Stimulated activated CD8-positive, alpha-beta memory T cell treated with anti-CD3 and anti-CD28 coated beads, Interleukin-7, amount 100 ng/mL, for 1 hour (primary cell): ENCODE measurements at places on chromosomes 16 and 17.

DNA sequence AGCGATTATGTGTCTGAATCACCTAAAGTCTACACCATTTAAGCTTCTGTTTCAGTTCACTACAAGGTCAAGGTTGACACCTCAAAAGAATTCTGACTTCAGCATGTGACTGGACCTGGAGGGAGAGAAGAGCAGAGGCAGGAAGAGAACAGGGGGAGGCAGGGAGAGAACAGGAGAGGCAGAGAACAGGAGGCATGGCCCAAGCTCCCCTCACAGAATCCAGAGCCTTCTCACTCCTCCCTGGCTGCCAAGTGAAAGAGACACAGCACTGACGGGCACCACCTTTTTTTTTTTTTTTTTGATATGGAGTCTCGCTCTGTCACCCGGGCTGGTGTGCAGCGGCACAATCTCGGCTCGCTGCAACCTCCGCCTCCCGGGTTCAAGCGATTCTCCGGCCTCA, 11.4 kb downstream of the GGA2 start:
- DNase-seq, result no peak

DNA sequence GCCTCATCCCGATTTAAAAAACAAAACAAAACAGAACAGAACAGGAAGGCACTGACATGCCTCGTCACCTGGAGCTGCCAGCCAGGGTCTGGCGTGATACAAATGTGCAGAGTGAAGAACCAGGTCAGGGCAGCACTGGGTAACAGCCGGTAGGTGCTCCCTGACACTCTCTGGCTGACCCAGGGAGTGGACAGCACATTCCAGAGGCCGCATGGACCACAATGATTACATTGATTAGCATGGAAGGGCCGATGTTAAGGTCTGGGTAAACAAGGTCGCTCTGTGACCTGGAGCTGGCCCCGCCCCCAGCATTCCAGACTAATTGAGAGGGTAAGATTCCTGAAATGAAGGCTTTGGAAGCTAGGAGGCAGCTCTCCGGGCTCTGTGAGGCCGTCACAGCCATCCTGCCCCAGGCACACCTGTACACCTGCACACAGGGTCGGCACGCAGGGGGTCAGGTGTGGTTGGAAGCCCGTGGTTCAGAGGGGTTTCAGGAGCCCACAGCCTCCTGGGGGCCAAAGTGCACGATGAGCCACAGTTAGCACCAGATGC, 21.4 kb downstream of the PIEZO1 start:
- no peak for DNase-seq

DNA sequence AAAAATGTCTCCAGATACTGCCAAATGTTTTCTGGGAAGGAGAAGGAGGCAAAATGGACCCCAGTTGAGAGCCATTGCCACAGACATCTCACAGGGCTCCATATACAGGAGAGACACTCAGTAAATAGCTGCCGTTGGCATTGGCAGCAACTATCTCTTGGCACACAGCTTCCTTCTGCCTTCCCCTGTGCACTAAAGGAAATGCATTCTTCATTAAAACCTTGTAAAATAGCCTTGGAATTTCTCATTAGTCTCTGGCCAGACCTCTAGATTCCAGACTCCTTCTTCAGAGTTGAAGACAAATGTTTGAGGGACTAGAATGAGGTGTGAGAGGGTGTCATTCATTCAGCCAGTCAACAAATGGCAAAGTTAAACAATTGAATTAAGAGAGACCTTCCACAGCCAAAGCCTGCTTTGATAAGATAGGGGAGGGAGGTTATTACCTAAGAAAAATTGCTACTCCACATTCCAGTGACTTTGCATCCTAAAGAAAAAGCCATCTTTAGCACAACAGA, 223.9 kb upstream of the HS3ST3A1 start:
- DNase-seq, result no peak

- no peak for DNase-seq
These were observed 108.9 kb upstream of the IRX5 start for GRCh38 chr16:54821731-54822130.

DNA sequence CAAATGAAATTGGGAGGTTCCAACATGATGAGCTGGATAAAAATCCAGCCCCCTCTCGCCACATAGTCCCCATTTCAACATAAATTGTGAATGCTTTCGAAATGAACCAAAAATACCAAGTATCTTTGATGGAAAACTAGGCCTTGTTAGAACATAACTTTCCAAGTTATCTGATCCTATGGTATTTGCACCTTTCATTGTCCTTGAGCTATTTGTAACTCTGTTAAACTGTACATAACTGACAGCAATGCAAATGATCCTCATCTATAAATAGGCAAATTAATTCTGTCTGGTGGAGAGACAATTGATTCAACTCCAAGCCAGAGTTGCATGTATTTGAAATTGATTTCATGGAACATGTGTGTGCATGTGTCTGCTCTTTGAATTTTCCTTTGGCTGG, 18.2 kb downstream of the CMTM4 start:
- DNase-seq, result no peak

- no peak for DNase-seq
These were observed 12.2 kb upstream of the C16orf54 start for GRCh38 chr16:29757950-29758466.

GRCh38 chr17:45814622-45815606, 29.8 kb upstream of the SPPL2C start:
- DNase-seq, result no peak

DNA sequence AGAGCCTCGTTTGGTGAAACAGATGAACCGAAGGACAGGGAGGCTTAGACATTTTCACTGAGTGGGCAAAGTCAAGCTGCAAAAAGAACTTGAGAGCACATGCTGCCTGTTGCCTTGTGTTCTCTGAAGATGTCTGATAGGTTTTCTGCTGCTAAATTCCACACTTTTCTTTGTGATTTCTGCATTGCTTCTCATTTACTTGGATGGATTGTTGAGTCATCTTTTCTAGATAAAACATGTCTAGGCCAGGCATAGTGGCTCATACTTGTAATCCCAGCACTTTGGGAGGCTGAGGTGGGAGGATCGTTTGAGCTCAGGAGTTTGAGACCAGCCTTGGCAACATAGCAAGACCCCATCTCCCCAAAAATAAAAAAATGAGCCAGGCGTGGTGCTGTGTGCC, 80.4 kb upstream of the CLEC18A start:
- DNase-seq, result no peak

- no peak for DNase-seq
These were observed 6.3 kb upstream of the SLC38A8 start for GRCh38 chr16:84048871-84049270.

DNA sequence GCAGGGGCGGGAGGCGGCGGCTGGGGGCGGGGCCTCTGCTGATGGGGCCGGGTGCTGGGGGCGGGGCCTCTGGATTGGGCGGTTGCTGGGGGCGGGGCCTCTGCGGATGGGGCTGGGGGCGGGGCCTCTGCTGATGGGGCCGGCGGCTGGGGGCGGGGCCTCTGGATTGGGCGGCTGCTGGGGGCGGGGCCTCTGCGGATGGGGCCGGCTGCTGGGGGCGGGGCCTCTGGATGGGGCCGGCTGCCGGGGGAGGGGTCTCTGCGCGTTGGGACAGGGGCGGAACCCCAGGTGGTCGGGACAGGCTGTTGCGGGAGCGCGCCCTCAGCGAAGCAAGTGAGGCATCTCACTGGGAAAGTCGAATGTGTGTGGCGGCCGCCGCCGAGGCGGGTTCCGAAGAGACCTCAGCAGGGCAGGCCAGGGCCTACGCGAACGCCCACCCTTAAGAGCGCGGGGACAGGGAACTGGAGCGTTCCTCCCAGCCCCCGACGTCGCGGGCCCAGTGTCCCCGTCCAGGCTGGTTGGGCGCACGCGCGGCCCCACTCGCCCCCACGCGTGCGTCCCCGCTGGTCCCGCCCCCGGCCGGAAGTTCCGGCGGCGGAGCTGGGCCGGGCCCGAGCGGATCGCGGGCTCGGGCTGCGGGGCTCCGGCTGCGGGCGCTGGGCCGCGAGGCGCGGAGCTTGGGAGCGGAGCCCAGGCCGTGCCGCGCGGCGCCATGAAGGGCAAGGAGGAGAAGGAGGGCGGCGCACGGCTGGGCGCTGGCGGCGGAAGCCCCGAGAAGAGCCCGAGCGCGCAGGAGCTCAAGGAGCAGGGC, at the start of gene STUB1:
Gene STUB1 (plus strand): TSS at position 597 of the 811 bp plus-strand sequence. CDS start 116 bp downstream, at position 713.
- DNase-seq, result peak; percentile 77
